Aorta (tissue), 5 donors: ENCODE measurements at places on chromosomes 6 and 20. TPM values are rescaled to one million over a fixed set of nuclear protein-coding genes. Genes with fewer than 3 reads are reported as not detected.
A peak's percentile ranks its signal among the peaks of the same experiment; 100 is the strongest.

GRCh38 chr6:42661540-42662153 lies 60.8 kb downstream of the PRPH2 start:
- DNase-seq = peak; percentile 82

DNA sequence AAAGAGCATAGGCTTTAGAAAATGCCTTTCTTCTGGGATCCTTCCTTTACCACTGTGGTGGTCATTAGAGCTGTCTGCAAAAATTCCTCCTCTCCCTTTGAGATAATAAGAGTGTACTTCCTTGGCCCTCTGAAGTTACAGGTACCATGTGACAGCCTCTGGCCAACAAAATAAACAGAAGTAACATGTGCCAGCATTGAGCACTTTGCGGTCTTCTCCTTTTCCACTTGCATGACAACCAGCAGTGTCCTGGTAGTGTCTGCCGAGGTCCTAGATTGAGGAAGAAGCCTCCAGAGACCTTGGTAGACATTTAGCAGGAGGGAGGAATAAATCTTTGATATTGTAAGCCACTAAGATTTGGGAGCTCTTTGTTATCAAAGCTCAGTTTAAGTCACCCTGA lies 87.5 kb upstream of the ARID1B start:
- DNase-seq = no peak

- no peak for DNase-seq
These were observed 2.8 kb downstream of the CMTR1 start for GRCh38 chr6:37435816-37436215.

GRCh38 chr6:43744931-43745727 lies 24.9 kb upstream of the VEGFA start:
- peak; percentile 48 for DNase-seq

DNA sequence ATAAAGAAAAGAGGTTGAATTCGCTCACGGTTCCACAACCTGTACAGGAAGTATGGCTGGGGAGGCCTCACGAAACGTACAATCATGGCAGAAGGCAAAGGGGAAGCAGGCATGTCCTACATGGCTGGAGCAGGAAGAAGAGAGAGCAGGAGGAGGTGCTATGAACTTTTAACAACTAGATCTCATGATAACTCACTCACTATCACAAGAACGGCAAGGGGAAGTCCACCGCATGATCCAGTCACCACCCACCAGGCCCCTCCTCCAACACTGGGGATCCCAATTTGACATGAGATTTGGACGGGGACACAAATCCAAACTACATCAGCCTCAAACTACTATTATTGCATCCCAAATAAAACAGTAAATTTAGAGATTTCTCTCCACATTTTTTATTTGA lies 53.6 kb upstream of the CST7 start:
- no peak for DNase-seq

DNA sequence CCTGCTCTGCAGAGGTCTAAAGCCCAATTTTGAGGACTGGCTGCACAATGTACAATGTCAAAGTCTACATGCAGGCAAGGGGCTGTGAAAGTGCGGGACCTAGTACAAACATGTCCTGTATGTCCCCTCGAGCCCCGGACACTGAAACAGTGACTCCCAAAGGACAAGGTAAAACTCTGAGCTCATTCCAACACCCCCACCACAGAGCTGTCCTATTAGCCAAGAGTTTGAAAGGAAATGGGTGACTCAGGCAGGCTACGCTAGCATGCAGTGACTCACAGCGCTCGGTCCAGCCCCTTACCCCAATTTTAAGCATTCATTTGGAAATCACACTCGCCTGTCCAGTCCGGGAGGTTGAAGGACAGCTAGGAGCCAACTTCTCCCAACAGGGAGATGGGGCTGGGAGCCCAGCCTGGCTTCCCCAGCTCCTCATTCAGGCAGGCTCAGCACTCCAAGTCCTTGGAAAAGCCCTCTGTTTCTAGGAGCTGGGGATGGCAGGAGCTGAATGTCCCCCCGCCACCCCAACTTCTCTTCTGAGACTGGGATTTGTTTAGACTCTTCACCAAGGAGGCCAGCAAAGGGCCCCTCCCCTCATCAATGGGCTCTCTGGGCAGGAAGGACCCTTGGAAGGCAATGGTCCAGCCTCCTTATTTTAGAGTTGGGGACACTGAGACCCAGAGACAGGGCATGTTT lies 3.9 kb downstream of the SDC4 start:
- DNase-seq = peak; percentile 78

GRCh38 chr6:21595285-21596144 lies 2.0 kb downstream of the SOX4 start:
- peak; percentile 56 for DNase-seq

Gene CYB5R4
- 19.4 TPM for total RNA-seq

Gene TRIM38
- total RNA-seq = 24.8 TPM

Gene FAM210B
- 42.0 TPM for total RNA-seq

Gene WFDC10B
- not detected for total RNA-seq

Gene UBE2V1
- 107 TPM for total RNA-seq

Gene IL20RA
- total RNA-seq = 0.39 TPM

Gene DCDC2
- not detected for total RNA-seq
